ENCODE measurements at places on chromosomes 1 and 21. TPM values are rescaled to one million over a fixed set of nuclear protein-coding genes. Genes with fewer than 3 reads are reported as not detected.

Gene TMEM59
- 366 TPM for total RNA-seq

Gene CYP4A11
- total RNA-seq, result not detected

Gene ADAMTS1
- 145 TPM for total RNA-seq

Gene KRTAP10-10
- total RNA-seq, result not detected

Gene L1TD1
- total RNA-seq, result not detected

Gene KCNJ9
- total RNA-seq, result not detected

Gene AADACL4
- not detected for total RNA-seq

Gene SESN2
- 20.4 TPM for total RNA-seq

Gene MTARC2
- total RNA-seq, result 18.8 TPM

Gene CAMK1G
- 0.68 TPM for total RNA-seq

Gene INAVA
- total RNA-seq, result 83.2 TPM

Gene TMEM50A
- 71.4 TPM for total RNA-seq

Gene FMO5
- total RNA-seq, result 8.4 TPM

Gene CHI3L1
- total RNA-seq, result 8.8 TPM

Gene GDAP2
- 37.7 TPM for total RNA-seq

Gene PLCH2
- total RNA-seq, result 90.0 TPM

Gene URB1
- total RNA-seq, result 34.6 TPM

Gene CFHR2
- not detected for total RNA-seq

Gene CD52
- total RNA-seq, result 9.8 TPM

Gene CDCA8
- total RNA-seq, result 1.2 TPM

Gene SMIM34
- not detected for total RNA-seq

Gene TDRD5
- 1.0 TPM for total RNA-seq

All from ureter (tissue), 1 donor.